ENCODE measurements at places on chromosomes 4 and X.

DNA sequence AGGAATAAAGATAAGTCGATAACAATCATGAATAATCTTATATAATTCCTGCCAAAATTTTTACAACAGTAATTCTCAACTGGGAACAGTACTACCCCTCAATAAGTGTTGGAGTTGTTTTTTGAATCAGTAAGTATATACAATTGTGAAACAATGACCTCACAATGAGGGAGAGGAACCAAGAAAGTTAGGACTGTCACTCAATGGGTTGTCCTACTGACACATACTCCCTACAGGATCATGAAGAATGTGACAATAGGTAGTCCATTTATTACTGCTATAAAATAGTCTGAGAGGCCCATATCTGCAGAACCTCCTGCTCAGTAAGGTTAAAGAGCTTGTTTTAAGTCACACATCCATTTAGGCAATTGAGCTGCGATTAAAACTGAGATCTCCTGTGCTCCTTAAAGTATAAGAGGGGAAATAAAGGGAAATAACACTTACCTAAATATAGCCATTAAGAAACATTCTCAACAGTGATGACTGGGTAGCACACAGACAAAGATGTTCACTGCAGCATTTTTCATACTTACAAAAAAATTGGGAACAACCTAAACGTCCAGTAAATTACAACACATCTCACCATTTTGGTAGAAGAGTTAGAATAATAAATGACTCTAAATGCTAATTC lies 26.2 kb downstream of the FBXW7 start:
- DNase-seq, result no peak

- no peak for DNase-seq
Observed at GRCh38 chrX:78624962-78625909, 33.9 kb downstream of the RTL3 start.

GRCh38 chrX:47572773-47573340 lies 9.4 kb upstream of the TIMP1 start:
- DNase-seq, result no peak

DNA sequence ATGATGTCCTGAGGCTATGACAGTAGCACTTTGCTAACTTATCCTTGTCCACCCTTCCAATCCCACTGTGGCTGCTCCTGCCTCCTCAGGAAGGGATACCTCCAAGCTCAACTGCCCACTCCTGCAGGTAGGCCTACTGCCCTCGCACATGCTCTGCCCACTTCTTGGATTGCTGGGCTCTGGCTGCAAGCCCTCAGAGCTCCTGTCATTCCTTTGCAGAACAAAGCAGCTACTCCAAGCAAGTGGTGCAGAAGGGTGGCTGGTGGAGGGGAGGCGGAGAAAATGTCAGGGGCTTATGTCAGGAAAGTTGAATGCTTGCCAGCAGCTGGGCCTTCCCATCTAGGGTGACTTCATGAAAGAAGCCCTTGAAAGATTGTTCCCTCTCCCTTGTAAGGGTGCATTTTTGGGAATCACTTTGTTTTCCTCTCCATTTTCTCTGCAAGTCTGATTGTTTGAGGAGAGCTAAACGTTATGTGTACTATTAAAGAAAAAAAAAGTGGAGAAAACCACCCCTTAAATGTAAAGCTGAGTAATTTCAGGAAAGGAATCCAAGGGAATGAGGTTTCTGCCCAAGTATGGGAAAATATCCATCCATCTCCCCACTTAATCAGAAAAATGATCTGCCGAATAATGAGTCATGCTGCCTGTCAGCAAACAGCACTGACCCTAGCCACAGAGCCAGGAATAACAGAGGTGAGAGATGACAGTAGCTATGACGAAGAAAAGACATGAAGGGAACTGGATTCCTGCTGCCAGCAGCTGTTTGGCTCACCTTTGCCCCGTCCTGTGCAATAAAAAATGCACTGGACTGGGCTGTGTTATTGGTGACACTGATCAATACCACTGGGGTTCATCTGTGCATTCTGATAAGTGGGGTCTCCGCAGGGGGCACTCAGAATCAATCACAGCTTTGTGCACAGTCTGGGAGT lies 102.0 kb downstream of the RTL5 start:
- no peak for DNase-seq

GRCh38 chrX:54043541-54044125 lies 640 bp downstream of the PHF8 start:
- no peak for DNase-seq

DNA sequence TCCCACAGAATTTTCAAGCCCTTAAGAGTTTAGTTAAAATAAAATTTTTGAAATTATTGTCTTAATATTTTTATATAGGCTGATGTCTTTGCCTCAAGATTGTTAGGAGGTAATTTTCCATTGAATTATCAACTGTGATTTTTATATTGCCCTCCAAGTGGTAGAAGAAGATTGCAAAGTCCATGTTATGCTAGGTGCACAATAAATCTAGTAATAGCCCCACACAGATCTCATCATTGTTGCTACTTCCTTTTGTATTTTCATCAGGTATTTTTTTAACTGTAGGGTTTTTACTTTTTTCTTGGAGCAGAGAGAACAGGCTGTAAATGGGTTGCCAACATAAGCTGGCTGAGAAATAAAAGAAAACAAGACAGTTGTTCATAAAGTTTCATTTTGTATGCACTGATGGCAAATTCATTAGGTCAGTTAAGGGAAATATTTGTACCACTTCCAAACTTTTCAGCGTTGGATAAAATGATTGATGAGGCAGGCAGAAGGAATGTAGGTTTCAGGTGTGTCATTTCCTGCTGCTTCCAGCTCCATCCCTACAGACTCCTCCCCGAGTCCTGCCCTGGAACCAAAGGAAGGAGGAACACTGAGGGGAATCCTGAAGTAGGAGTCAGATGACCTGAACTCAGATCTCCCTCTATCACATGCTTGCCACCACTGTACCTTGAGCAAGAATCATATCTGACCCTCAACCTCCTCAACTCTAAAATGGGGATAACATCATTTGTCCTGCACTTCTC lies 105.5 kb downstream of the PRRG1 start:
- no peak for DNase-seq

GRCh38 chr4:101941816-101942358 lies 151.4 kb downstream of the BANK1 start:
- no peak for DNase-seq

DNA sequence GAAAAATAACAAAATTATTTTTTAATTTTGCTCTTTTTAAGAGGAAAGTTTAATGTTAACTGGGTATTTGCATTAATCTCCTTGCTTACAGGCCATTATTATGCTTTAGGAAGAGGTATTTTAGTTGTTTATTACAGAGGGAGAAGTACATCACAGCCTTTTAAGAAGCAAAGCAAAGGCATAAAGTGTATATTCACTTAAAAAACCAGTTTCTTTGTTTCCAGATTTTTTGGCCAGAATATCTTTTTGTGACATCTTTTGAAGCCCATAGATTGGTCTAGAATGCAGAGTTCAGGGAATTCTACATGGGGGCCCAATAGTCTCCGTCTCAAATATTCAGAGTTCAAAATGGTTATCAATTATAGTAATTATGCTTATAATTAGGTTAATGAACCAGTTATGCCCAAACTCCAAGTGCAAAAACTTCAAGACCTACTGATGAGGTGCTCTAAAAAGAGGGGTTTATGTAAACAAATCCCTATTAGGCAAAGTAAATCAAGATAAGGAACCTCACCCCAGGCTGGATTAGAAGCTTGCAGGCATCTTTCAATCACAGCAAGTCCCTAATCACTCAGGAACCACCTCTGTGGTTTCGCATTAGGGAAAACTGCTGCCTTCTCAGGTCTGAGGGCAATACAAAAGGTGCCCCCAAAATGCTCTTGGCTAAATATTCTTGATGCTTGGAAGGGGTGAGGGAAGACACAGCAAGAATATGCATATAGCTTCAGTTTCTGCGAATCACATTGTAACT lies 1.4 kb downstream of the CXXC4 start:
- no peak for DNase-seq

DNA sequence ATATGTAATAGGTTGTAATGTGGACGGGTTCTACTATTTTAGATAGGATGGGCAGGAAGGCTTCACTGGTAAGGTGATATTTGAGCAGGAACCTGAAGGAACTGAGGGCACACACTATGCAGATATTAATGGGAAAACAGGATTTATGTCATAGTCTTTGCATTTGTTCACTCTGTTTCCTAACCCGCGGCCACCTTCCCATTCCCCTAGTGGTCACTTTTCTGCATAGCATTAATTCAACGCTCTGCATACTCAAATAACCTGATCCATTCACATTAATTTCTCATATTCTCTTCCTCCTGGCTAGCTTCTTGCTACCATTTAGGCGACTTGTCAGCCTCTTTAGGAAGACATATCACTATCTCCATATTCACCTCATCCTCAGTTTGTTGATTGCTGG lies 61.5 kb downstream of the GSPT2 start:
- no peak for DNase-seq

Measured in activated CD8-positive, alpha-beta memory T cell treated with anti-CD3 and anti-CD28 coated beads, Interleukin-2, amount 10 ng/mL, durations not matched to agents 7 days and 5 days (primary cell).